ENCODE measurements at places on chromosomes 2 and 18. TPM values are rescaled to one million over a fixed set of nuclear protein-coding genes. Genes with fewer than 3 reads are reported as not detected.

GRCh38 chr2:174338671-174339560 is 4.2 kb downstream of the SP9 start:
- peak; percentile 75 for DNase-seq
- H3K27me3 ChIP-seq: peaks cover 17% of the 10 kb centered on the region
- no peak overlapping the region for H3K4me3 ChIP-seq
- H3K27ac ChIP-seq: no peak overlapping the region
- no peaks in the 10 kb centered on the region for H3K4me1 ChIP-seq

The SLC9A4 gene
- 0.06 TPM for total RNA-seq

DNA sequence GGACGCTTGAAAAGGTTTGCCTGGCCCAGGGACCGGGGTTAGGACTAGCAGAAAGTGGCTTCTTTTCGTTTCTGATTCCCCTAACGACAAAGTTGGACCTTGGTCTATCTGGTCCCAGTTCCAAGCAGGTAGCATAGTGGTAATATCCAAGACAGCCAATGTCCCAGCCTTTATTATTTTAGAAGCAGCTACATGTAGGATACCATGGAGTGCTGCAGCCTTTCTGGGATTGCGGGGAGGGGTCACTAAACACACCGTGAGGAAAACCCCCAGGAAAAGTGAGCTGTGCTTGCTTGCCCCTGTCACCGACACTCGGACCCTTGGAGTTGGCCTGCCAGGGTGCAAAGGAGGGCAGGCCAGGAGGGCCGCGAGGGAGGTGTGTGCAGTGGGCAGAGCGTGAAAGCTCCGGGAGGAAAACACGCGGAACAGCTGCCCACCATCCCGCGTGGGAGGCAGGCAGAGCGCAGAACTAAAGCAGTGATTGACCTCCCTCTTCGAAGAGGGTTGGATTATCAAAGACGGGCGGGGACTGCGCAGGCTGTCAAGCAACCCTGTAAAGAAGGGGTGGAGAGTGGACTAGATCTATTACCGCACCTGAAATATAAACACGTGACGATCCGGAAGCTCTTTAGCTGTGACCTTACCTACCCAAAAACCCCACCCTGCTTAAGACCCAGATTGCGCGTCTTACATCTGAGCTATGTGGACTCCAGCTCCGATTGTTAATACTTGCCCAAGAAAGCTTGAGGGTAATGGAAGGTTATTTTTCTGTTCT is 624 bp upstream of the MAP4K3 start:
- peak; percentile 44 for DNase-seq
- H3K36me3 ChIP-seq: no peaks in the 10 kb centered on the region
- no peaks in the 10 kb centered on the region for H3K27me3 ChIP-seq
- peaks cover 6% of the 10 kb centered on the region for H3K4me1 ChIP-seq
- peak overlapping the region; percentile 66 for H3K4me3 ChIP-seq

The MLPH gene
- total RNA-seq: 295 TPM

The TBR1 gene
- total RNA-seq: not detected

The INPP5D gene
- 24.9 TPM for total RNA-seq

The MGAT4A gene
- total RNA-seq: 40.2 TPM

GRCh38 chr2:74700643-74701372 is 46.8 kb downstream of the SEMA4F start:
- no peaks in the 10 kb centered on the region for H3K4me1 ChIP-seq
- no peak for DNase-seq
- H3K36me3 ChIP-seq: no peaks in the 10 kb centered on the region
- H3K4me3 ChIP-seq: no peak overlapping the region
- no peaks in the 10 kb centered on the region for H3K27me3 ChIP-seq

The SPC25 gene
- 0.67 TPM for total RNA-seq

- no peaks in the 10 kb centered on the region for H3K4me1 ChIP-seq
- no peaks in the 10 kb centered on the region for H3K36me3 ChIP-seq
- no peaks in the 10 kb centered on the region for H3K27me3 ChIP-seq
- H3K27ac ChIP-seq: no peak overlapping the region
Observed at GRCh38 chr2:203913947-203914346, 22.6 kb upstream of the ICOS start.

DNA sequence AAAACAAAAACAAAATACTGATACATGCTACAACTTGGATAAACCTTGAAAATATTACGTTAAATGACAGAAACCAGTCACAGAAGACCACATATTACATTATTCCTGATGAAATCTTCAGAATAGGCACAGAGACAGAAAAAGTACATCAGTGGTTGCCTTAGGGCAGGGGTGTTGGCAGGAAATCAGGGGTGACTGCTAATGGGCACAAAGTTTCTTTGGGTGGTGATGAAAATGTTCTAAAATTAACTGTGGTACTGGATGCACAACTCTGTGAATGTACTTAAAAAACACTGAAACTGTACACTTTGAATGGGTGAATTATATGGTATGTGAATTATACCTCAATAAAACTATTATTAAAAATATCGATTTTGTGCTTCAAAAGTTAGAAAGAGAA is 16.6 kb downstream of the NCKAP1 start:
- H3K4me3 ChIP-seq: no peak overlapping the region
- no peak for DNase-seq
- H3K27me3 ChIP-seq: no peaks in the 10 kb centered on the region
- no peak overlapping the region for H3K27ac ChIP-seq

DNA sequence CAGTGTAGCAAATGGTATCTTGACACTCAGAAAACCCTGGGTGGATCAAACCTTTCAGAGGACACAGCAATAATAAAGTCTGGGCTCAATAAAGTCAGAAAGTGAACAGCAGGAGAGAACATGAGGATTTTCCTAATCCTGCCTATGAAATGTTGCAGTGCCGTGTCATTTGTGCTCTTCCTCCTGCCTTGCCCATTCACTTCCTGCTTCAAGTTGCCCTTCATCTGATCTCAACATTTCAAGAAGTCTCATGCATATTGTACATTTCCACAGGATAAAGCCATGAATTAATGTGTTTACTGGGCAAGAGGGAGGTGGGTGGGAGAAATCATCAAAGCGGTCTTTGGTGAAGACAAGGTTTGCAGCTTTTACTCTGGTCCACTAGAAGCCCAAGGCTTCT is 51.1 kb upstream of the STPG4 start:
- DNase-seq: no peak
- no peaks in the 10 kb centered on the region for H3K4me1 ChIP-seq
- H3K27ac ChIP-seq: no peak overlapping the region
- no peaks in the 10 kb centered on the region for H3K36me3 ChIP-seq
- no peaks in the 10 kb centered on the region for H3K27me3 ChIP-seq

DNA sequence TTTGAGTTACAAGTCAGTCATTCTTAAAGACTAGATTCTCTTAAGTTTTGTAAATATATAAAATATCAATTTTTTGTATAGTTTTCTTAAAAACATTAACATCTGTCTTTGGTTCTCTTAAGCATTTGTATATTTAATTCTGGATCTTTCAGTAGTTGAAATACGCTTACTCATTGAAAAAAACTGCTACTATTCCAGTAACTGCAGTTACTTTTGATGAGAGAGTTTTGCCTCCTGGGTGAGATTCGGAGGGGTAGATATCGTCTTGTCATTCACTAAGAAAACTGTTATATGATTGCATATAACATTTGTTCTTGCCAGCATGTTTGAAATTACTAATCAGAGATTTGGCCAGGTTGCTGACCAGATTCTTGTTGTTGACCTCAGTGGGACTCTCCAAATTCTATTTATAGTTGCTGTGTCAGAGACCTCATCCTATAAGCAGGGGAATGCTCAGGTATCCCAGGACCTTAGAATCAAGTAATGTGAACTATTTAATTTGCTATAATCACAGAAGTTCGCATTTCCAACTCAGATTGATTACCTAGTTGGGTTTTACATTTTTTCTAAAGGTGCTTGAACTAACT is 7.9 kb downstream of the AGPS start:
- DNase-seq: no peak
- H3K4me3 ChIP-seq: no peak overlapping the region
- H3K4me1 ChIP-seq: no peaks in the 10 kb centered on the region

The TEKT4 gene
- 4.1 TPM for total RNA-seq

- H3K27ac ChIP-seq: peak within 1 kb of the TSS; percentile 62
- H3K36me3 ChIP-seq: no peaks in the 10 kb centered on the region
- H3K4me3 ChIP-seq: peak within 1 kb of the TSS; percentile 56
Observed at GRCh38 chr2:212538305-212539071, at the start of gene ERBB4. Gene ERBB4 (minus strand): TSS chr2:212538802. CDS start chr2:212538530, 272 bp downstream.

DNA sequence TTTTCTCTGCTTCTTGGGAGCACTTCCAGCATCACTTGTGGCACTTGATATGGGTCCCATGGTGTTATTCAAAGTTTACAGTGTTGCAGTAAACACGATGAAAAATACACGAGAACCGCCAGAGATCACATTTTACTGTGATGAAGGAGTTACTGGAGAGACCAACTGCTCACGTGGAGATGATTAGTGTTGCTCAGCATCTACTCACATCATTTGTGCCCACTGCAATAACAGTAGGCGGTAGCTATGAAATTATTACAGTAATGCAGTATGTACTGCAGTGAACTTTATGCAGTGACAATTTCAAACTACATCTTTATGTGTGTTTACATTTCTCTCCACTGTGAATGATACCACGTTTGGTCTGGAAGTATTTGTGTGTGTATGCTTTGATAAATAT is 93.5 kb downstream of the SLC4A3 start:
- H3K27ac ChIP-seq: no peak overlapping the region
- no peaks in the 10 kb centered on the region for H3K4me1 ChIP-seq
- no peak overlapping the region for H3K4me3 ChIP-seq
- H3K36me3 ChIP-seq: no peaks in the 10 kb centered on the region

- no peaks in the 10 kb centered on the region for H3K36me3 ChIP-seq
- no peak for DNase-seq
- no peaks in the 10 kb centered on the region for H3K27me3 ChIP-seq
- H3K4me3 ChIP-seq: no peak overlapping the region
- H3K27ac ChIP-seq: no peak overlapping the region
Observed at GRCh38 chr18:59012815-59013705, 126.6 kb upstream of the SEC11C start.

The EIF2AK2 gene
- total RNA-seq: 40.1 TPM

The SERPINB13 gene
- total RNA-seq: not detected

DNA sequence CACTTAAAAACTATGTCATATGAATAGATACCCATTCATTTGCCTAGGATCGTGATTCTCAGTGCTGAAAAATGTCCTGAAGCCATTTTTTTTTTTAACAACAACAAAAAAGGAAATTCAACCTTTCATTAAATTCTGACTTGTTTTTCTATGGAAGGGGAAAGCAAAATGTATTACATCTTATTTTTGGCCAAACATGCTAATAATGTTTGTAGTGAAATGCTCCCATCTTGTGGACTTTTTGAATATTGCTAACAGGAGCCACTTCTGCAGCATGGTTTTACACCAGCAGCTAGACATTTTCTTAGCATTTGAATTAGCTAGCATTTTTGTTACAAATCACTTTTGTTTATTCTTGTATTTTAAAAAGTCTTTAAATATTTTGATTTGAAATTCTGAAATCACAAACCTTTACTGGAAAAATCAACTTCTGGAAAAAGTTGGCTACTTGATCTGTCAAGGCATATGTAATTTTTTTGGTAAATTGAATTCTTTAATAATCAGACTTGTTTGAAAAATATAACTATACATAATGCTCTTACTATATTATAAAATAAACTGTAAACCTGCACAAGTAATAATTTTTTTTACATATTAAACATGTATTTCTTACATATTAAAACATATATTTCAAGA is 75.8 kb downstream of the KIDINS220 start:
- no peak overlapping the region for H3K4me3 ChIP-seq
- peak; percentile 79 for DNase-seq
- H3K36me3 ChIP-seq: peaks cover 7% of the 10 kb centered on the region
- peaks cover 6% of the 10 kb centered on the region for H3K4me1 ChIP-seq
- no peak overlapping the region for H3K27ac ChIP-seq

- no peaks in the 10 kb centered on the region for H3K36me3 ChIP-seq
- H3K4me3 ChIP-seq: no peak overlapping the region
- H3K4me1 ChIP-seq: no peaks in the 10 kb centered on the region
- no peaks in the 10 kb centered on the region for H3K27me3 ChIP-seq
- H3K27ac ChIP-seq: no peak overlapping the region
- no peak for DNase-seq
Observed at GRCh38 chr18:27164905-27165304, 20.2 kb downstream of the CHST9 start.

The UNC80 gene
- 2.2 TPM for total RNA-seq

The ST8SIA5 gene
- total RNA-seq: 0.09 TPM

GRCh38 chr2:169509298-169509885 is at the start of gene KLHL41:
Gene KLHL41 (plus strand): TSS chr2:169509702. CDS start chr2:169509779, 77 bp downstream.
- H3K36me3 ChIP-seq: peaks cover under 1% of the 10 kb centered on the region
- H3K4me3 ChIP-seq: no peak within 1 kb of the TSS
- DNase-seq: peak; percentile 27
- H3K27me3 ChIP-seq: no peaks in the 10 kb centered on the region

DNA sequence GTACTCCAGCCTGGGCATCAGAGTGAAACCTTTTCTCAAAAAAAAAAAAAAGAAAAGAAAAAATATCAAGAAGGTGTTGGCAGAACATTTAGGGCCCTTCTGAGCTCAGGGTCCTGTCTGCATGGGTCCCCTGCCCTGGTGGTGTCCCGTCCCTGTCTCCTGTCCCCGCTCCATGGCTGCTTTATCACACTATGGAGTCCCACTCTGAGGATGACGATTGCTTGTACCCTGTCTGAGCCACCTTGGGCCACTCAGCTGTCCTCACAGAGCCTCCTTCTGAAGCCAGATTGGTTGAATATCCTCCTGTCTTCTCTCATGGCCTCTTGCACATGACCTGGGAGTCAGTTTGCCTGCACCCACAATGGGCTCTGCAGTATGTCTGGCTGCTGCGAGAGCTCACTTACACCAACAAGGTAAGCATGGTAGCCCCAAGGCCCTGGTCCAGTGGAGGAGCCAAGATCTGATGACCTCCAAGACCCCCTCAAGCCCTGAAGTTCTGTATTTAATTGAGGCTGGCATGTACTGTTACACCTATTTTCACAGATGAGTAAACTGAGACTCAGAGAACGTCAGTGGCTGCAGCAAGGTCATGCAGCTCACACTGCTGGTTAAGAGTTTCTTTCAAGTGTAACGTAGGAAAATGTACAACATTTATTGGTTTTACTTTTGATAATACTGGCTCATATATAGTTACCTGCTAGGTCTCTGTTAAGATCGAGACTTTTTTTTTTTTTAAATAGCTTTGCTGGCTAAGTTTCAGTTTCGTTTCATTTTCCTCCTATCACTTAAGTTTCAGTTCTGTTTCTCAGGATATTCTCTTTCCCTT is 16.9 kb upstream of the ZCCHC2 start:
- H3K27ac ChIP-seq: peak overlapping the region; percentile 83
- DNase-seq: no peak
- peaks cover 3% of the 10 kb centered on the region for H3K4me1 ChIP-seq
- peak overlapping the region; percentile 30 for H3K4me3 ChIP-seq
- H3K36me3 ChIP-seq: no peaks in the 10 kb centered on the region
- no peaks in the 10 kb centered on the region for H3K27me3 ChIP-seq

- DNase-seq: no peak
- no peak overlapping the region for H3K27ac ChIP-seq
- H3K4me1 ChIP-seq: no peaks in the 10 kb centered on the region
- H3K36me3 ChIP-seq: no peaks in the 10 kb centered on the region
- H3K27me3 ChIP-seq: no peaks in the 10 kb centered on the region
Observed at GRCh38 chr2:134774786-134775641, 56.2 kb upstream of the TMEM163 start.

DNA sequence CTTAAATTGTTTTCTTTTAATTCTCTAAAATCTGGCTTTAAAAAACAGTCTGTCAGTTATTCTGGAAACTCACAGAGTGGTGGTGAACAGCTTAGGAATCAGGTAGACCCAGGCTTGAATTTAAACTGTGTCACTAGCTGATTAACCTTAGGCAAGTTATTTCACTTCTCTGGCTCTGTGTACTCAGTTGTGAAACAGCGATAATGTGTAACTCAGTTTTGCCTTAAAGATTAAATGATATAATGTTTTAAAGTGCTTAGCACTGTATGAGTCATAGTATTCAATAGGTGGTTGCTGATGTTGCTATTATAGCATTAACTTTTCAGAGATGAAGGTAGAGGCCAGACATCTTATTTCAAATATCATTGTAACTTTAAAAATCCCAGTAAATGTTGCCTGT is 40.7 kb downstream of the PKP4 start:
- H3K4me3 ChIP-seq: no peak overlapping the region
- no peak for DNase-seq
- H3K27me3 ChIP-seq: no peaks in the 10 kb centered on the region
- no peaks in the 10 kb centered on the region for H3K36me3 ChIP-seq
- H3K27ac ChIP-seq: no peak overlapping the region
- H3K4me1 ChIP-seq: no peaks in the 10 kb centered on the region

Data from lung (tissue), 17 donors.